Activated naive CD8-positive, alpha-beta T cell treated with anti-CD3 and anti-CD28 coated beads for 36 hours (primary cell): ENCODE measurements at places on chromosomes 11 and 22.

DNA sequence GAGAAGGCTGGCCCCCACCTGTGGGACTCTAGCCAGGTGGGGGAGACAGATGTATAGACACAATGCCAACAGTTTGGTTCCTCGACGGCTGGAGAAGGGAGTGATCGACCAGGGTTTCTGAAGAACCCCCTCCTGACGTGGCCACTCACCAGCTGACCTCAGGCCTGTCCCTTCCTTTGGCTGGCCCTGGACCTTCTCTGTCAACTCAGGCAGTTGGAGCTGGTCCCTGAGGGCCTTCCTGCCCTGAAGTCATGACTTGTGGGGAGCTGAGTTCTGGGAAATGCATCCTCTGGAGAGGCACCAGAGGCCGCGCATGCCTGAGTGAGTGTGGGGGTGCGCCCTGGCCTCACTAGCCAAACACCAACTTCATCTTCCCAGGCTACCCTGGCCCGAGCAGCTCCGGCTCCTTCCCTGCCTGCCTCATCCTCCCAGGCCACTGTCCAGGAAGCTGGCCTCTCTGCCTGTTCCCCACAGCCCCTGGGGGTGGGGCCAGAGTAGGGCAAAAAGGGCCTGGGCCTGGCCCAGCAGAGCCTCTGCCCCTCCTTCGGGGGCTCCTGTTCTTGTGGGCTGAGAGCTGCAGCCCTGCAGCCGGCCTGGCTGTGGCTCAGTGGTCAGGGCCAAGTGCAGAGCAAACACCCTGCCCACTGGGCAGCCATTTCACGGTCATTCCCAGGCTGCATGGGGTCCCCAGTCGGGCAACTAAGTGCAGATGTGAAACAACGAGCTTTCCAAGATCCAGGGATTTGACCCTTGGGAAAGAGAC lies 23.6 kb downstream of the TXN2 start:
- peaks cover 18% of the 10 kb centered on the region for H3K4me1 ChIP-seq
- DNase-seq: no peak
- peaks cover 2% of the 10 kb centered on the region for H3K36me3 ChIP-seq
- no peaks in the 10 kb centered on the region for H3K27me3 ChIP-seq

DNA sequence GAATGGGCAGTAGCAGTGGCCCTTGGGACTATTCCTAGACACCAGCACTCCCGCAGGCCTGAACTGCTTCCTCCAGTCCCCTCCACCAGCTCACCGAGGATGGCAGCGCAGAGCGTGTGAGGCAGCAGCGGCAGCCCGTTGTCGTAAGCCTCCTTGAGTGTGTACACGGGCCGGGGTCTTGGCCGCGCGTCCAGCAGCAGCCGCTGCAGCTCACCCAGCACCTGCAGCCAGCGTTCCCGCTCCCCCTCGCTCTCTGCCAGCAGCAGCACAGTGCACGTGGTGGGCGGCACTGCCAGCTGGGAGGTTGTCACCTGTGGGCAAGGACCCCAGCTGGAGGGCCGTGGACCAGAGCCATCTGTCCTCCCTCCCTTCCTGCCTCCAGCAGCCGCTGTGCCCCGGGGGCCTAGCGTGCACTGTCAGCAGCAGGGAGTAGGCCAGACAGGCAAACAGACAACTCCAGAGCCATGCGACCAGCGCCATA lies 13.0 kb downstream of the CDC42BPG start:
- H3K36me3 ChIP-seq: no peaks in the 10 kb centered on the region
- no peak overlapping the region for H3K4me3 ChIP-seq
- H3K27me3 ChIP-seq: no peaks in the 10 kb centered on the region
- DNase-seq: no peak
- no peak overlapping the region for H3K27ac ChIP-seq

- H3K27ac ChIP-seq: peak overlapping the region; percentile 18
- H3K4me1 ChIP-seq: peaks cover 6% of the 10 kb centered on the region
- no peak overlapping the region for H3K4me3 ChIP-seq
- no peaks in the 10 kb centered on the region for H3K27me3 ChIP-seq
- peaks cover 13% of the 10 kb centered on the region for H3K36me3 ChIP-seq
- DNase-seq: no peak
Measured at GRCh38 chr11:47060807-47061206, 115.9 kb downstream of the ARFGAP2 start.

- H3K27ac ChIP-seq: no peak overlapping the region
- no peak overlapping the region for H3K4me3 ChIP-seq
- H3K27me3 ChIP-seq: no peaks in the 10 kb centered on the region
- no peaks in the 10 kb centered on the region for H3K4me1 ChIP-seq
Measured at GRCh38 chr11:80635178-80635577, 1194.3 kb upstream of the TENM4 start.

GRCh38 chr11:80958361-80958760 lies 1517.5 kb upstream of the TENM4 start:
- no peaks in the 10 kb centered on the region for H3K27me3 ChIP-seq
- DNase-seq: no peak
- H3K4me3 ChIP-seq: no peak overlapping the region

DNA sequence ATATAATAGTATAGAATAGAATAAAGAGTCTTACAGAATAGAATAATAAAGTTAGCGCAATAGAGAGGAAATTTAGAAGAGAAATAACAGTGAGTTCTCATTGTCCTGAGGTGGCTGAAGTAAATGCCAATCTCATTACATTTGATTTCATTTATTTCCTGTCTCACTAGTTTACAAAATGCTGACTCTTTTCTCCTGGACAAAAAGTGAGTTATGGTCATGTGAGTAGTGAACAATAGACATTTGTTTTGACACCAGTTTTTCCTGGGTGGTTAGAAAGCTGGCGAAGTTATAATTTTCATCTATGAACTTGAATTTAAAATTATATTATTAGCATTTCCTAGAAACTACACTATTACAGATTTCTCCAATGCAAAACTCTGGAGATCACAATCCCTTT lies 143.7 kb downstream of the TYR start:
- H3K36me3 ChIP-seq: no peaks in the 10 kb centered on the region
- no peaks in the 10 kb centered on the region for H3K27me3 ChIP-seq
- no peaks in the 10 kb centered on the region for H3K4me1 ChIP-seq
- H3K27ac ChIP-seq: no peak overlapping the region
- no peak for DNase-seq

GRCh38 chr22:33766091-33766490 lies 154.2 kb downstream of the LARGE1 start:
- no peaks in the 10 kb centered on the region for H3K4me1 ChIP-seq
- DNase-seq: no peak
- H3K4me3 ChIP-seq: no peak overlapping the region
- H3K36me3 ChIP-seq: no peaks in the 10 kb centered on the region

DNA sequence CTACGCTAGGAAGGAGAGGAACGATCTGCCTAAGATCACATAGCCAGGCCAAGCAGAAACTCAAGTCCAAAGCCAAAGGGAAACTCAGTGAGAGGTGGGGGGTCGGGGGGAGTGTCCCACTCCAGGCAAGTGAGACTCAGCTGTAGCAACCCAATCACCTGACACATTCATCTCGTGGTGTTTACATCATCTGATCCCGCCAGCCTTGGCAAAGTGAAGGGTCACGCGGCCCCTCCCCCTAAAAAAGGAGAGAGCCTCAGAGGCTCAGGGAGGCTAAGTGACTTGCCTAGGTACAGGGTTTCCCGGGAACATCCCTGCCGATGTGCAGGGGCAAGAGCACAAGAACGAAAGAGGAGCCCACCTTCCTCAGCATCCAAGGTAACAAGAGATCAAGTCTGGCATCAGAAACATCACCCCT lies 21.5 kb downstream of the MYH9 start:
- H3K27me3 ChIP-seq: no peaks in the 10 kb centered on the region
- no peak for DNase-seq
- H3K4me3 ChIP-seq: peak overlapping the region; percentile 53
- H3K4me1 ChIP-seq: peaks cover 96% of the 10 kb centered on the region
- peak overlapping the region; percentile 89 for H3K27ac ChIP-seq

DNA sequence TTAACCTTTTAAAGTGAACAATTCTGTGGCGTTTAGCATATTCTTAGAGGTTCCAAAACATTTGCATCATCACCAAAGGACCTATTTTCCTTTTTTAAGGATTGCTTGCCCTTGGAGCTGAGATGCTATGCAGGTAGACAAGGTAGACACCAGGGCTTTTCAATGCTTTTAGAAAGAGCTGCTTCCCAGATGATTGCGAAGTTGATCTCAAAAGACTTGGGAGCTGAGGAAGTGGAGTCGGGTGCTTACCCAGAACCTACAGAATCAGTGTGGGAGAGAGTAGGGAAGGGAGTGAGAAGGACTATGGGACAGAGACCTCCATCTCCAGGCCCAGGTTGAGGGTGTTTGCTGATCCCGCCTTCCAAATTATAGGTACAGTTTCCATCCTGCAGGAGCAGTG lies 11.1 kb upstream of the ALX4 start:
- DNase-seq: no peak
- no peak overlapping the region for H3K4me3 ChIP-seq
- H3K27me3 ChIP-seq: peaks cover 94% of the 10 kb centered on the region
- peaks cover 5% of the 10 kb centered on the region for H3K4me1 ChIP-seq
- no peaks in the 10 kb centered on the region for H3K36me3 ChIP-seq

DNA sequence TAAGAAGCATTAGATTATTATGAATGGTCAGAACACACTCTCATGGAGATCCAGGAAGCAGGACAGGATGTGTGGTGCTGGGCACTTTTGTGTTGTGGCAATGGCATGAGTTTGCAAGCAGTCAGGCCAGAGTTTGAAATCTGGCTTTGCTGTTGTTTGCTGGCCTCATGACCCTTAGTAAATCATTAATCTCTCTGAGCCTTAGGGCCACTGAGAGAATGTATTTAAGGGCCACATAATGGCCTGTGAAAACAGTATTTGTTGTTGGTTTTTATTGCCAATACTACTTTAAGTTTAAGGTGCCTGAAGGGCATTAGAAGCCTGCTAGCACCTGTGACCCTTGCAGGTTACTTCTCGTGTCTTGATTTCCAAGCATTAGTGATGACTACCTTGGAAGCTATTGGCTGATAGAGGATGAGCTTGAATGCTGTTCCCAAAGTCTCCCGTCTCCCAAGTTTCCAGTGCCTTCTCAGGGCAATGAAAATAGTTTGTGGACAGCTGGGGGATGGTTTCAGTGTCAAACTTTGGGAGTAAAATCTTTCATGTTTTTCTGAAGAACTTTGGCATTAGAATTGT lies 24.6 kb downstream of the STIM1 start:
- no peak overlapping the region for H3K4me3 ChIP-seq
- H3K4me1 ChIP-seq: peaks cover 81% of the 10 kb centered on the region
- peaks cover 9% of the 10 kb centered on the region for H3K36me3 ChIP-seq
- H3K27me3 ChIP-seq: no peaks in the 10 kb centered on the region

GRCh38 chr11:73140213-73141030 lies 1.7 kb downstream of the FCHSD2 start:
- no peaks in the 10 kb centered on the region for H3K27me3 ChIP-seq
- peak overlapping the region; percentile 98 for H3K4me3 ChIP-seq
- peak overlapping the region; percentile 96 for H3K27ac ChIP-seq
- DNase-seq: no peak

- no peak overlapping the region for H3K27ac ChIP-seq
- peaks cover 22% of the 10 kb centered on the region for H3K4me1 ChIP-seq
- H3K36me3 ChIP-seq: peaks cover 17% of the 10 kb centered on the region
- no peak for DNase-seq
Measured at GRCh38 chr11:67499808-67500483, 5.2 kb downstream of the PITPNM1 start.

DNA sequence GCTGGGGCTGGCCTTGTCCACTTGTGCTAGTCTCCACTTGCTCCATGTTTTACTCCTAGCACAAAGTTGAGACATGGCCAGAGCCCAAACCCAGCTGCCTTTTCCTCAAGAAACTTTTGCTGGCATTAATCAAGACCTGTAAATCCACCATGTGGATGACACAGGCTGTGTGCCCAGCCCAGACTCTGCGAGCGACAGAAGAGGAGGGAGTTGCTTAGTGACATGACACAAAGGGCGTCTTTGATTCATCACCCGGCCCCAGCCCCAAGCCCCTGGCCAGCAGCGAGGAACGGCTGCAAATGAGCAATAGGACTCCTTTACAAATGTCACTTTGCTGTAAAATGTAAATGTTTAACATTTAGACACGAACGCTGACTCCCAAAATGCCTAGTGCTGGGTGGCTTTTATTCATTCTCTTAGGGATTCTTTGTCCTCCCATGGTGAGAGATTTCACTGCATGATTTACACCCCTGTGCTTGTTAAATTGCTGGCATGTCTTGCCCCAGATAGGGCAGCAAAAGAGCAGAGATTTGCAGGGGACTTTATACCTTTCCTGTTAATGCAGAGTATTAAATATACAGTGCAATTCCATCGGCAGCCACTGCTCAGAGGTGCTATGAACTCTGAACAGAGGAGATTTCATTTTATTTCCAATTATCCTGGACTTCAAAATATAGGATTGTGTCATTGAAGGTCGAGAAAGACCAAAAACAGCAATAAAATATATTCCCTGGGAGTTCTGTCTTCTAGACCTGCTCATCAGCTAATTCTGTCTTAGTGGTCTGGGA lies 263.6 kb upstream of the NCAM1 start:
- H3K27me3 ChIP-seq: peaks cover 13% of the 10 kb centered on the region
- no peaks in the 10 kb centered on the region for H3K4me1 ChIP-seq
- H3K27ac ChIP-seq: no peak overlapping the region
- no peaks in the 10 kb centered on the region for H3K36me3 ChIP-seq
- no peak overlapping the region for H3K4me3 ChIP-seq
- no peak for DNase-seq

- H3K27me3 ChIP-seq: no peaks in the 10 kb centered on the region
- DNase-seq: no peak
- H3K27ac ChIP-seq: peak overlapping the region; percentile 19
- H3K36me3 ChIP-seq: no peaks in the 10 kb centered on the region
Measured at GRCh38 chr11:102457865-102458264, 5.3 kb upstream of the TMEM123 start.

GRCh38 chr22:47796128-47796908 lies 1033.9 kb downstream of the TBC1D22A start:
- no peaks in the 10 kb centered on the region for H3K4me1 ChIP-seq
- no peaks in the 10 kb centered on the region for H3K36me3 ChIP-seq
- DNase-seq: no peak
- H3K27me3 ChIP-seq: peaks cover 13% of the 10 kb centered on the region
- no peak overlapping the region for H3K27ac ChIP-seq

DNA sequence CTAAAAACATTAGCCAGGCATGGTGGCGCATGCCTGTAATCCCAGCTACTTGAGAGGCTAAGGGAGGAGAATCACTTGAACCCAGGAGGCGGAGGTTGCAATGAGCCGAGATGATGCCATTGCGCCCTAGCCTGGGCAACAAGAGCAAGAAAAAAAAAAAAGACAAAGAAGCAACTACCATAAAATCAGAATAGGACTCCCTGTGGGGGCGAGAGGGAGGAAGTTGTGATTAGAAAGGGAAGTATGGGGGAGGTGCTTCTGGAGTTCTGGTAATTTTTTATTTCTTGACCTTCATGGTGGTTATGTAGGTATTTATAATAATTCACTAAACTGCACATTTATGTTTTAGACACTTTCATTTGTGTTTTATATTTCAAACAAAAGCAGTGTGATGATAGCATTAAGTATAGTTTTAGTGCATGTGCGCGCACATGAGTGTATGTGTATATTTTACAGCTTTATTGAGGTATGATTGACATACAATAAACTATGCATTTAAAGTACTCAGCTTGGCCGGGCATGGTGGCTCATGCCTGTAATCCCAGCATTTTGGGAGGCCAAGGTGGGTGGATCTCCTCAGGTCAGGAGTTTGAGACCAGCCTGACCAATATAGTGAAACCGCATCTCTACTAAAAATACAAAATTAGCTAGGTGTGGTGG lies 43.5 kb downstream of the SIK2 start:
- H3K4me1 ChIP-seq: peaks cover 2% of the 10 kb centered on the region
- H3K4me3 ChIP-seq: no peak overlapping the region
- peaks cover 7% of the 10 kb centered on the region for H3K36me3 ChIP-seq
- DNase-seq: no peak
